Chondrocyte (in vitro differentiated cells): ENCODE measurements at places on chromosomes 6 and 20. TPM values are rescaled to one million over a fixed set of nuclear protein-coding genes. Genes with fewer than 3 reads are reported as not detected.

DNA sequence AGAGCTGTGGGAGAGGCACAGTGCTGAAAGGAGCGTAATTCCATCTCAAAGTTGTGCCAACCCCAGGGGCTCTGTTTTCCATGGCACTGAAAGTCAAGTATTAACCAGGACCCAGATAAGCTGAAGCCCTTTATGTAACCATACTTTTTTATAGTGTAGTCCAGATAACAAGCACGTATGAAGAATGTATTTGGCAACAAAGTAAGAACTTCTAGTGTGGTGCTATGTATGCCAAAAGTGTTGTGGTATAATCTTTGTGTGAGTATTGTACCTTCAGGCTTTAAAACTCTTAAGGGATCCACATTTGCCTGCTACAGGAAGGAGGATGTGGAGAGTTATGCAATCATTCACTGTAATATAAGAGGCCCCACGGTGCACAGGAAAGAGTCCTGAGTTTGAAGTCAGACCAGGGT is 129.4 kb downstream of the IBTK start:
- DNase-seq: no peak

- DNase-seq: no peak
These were observed 165.4 kb downstream of the DST start for GRCh38 chr6:56477241-56477640.

The AIF1 gene
- not detected in 3 replicates for total RNA-seq

DNA sequence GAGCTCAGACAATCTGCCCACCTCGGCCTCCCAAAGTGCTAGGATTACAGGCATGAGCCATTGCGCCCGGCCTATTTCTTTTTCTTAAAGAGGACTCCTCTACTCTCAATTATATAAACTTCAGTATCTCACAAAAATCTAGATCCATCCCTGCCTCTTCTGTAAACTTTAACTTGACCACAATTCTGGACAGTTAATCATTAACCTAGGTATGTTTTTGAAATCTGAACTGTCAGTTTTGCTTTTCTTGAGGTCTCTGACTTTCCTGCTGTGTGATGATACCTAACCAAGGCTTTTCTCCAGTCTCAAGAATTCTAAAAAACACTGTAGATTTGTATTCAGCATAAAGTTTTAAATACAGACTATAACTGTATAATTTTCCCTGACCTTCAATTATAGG is 388.2 kb upstream of the SYNCRIP start:
- no peak for DNase-seq

DNA sequence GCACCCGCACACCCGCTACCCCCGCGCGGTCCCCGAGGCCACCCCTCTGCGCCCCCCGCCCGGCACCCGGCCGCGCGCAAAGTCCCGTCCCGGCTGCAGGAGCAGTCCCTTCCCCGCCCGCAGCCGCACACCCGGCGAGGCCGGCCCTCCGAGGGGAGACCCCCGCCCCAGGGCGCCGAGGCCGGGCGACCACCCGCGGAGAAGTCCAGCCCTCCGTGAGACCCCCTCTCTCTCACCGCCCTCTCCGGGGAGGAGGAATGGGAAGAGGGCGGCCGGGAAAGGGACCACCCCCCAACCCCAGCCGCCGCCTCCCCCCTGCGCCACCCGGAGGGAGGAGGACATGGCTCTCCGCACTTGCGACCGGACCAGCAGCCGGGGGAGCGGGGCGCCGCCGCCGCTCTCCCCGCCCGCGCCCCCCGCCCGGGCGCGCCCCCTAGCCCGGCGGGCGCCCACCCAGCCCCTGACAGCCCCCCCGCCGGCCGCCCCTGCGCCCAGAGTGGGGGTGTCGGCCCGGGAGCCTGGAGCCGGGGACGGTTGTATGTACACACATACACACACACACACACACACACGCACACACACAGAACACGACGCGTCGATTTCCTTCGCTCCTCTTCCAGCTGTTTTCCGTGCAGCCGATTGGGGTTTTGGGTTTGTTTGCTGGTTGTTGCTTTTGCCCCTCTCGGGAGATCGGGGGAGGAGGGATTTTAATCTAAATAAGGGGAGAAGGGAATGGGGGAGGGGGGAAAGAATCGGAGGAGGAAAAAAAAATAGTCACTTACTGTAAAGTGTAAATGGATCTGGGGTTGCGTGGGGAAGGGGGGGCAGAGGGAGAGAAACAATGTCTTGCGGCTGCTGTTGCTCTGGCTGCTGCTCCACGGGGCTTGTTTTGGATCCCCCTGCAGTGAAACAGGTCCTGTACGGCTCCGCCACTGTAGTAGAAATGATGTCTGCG is at the start of gene ATXN1:
ATXN1 (minus strand) TSS at position 945 of the 955 bp plus-strand sequence.
- no peak for DNase-seq

The SLC22A7 gene
- not detected in 3 replicates for total RNA-seq

GRCh38 chr6:125844989-125845388 is 54.2 kb downstream of the NCOA7 start:
- no peak for DNase-seq

GRCh38 chr6:158803733-158804143 is 15.4 kb downstream of the EZR start:
- DNase-seq: no peak

DNA sequence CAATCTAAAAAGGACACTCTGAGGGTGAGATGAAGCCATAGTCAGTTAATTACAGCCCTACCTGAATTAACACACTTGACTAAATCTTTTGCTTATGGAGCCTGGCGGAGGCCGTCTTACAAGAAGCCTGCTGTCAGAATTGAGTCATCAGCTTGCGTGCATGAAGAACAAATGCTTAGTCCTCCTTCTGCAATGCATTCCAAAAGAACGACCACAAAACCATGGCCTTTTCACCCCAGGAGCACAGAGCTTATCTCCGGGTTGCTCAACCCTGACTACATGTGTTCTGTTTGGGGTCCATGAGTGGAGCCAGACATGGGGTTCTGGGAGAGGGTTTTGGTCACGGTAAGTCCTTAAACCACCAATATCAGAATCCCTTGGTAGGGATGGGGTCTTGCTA is 318.1 kb downstream of the CLIC5 start:
- no peak for DNase-seq

The SIRPB2 gene
- total RNA-seq: not detected in 3 replicates

DNA sequence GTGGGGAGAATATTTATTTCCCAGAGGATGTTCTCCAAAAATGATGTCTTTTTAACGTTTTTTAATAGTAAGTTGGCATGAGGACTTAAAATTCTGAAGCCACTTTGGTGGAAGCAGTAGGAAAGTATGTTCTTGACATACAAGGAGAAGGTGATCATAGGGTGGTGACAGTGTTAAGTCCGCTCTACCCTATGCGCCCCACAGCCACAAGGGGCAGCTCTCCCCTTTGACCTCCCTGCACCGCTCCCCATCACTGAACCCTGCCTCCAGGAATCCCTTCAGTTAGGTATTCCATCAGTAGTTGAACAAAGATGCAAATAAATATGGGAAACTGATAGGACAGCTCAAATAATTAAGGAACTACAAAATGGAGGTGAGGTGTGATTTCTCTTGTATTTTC is 111.4 kb downstream of the PLEKHG1 start:
- DNase-seq: no peak

GRCh38 chr6:10269814-10270472 is 144.9 kb downstream of the TFAP2A start:
- no peak for DNase-seq

DNA sequence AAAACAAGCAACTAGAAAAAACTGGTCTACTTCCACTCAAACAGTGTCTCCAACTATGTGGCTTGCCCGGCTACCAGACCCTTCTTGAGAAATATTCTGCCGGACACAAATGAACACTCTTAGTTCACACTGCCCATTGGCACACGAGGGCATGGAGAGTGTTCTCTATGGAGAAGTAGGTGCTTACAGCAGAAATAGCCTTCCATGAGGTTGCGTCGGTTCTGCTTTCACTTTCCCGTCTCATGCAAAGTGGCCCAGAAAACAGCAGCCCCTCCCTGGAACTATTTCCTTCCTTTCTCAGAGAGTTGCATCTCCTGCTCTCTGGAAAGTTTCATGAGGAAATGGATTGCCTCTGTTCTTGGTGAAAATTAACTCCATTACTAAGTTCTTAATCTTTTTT is 9.5 kb upstream of the HLA-DOA start:
- DNase-seq: no peak

The FAM83D gene
- total RNA-seq: 1.5 to 4.8 TPM (median 4.5 TPM) in 3 replicates

- DNase-seq: no peak
These were observed 103.8 kb upstream of the FAM184A start for GRCh38 chr6:119182216-119182803.

DNA sequence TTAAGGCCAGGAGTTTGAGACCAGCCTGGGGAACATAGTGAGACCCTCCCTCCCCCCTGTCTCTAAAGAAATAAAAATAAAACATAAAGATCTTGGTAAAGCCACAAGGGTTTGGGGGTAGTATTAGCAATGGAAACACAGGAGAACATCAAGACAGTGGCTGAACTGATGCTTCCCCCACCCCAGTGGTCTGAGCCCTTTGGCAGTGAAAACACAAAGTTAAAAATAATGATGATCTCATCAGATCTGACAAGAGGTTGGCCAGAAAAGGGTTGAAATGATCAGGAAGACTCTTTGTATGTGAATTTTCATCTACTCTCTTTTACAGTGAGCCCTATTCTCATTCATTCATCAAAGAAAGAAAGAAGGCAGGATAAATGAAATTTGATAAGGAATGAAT is 93.7 kb downstream of the KCNB1 start:
- DNase-seq: no peak

GRCh38 chr6:6495851-6496250 is 92.7 kb upstream of the LY86 start:
- DNase-seq: no peak

- peak; percentile 30 for DNase-seq
These were observed 65.7 kb upstream of the DUSP22 start for GRCh38 chr6:226516-227073.
